ENCODE measurements at places on chromosomes 11 and 22.

GRCh38 chr11:122276221-122276620, 160.2 kb upstream of the BLID start:
- no peak for DNase-seq

- DNase-seq, result no peak
These were observed 162.6 kb downstream of the BUD13 start for GRCh38 chr11:116610190-116610589.

- no peak for DNase-seq
These were observed 65.6 kb downstream of the OR4C45 start for GRCh38 chr11:50098186-50098725.

- DNase-seq, result no peak
These were observed 94.8 kb downstream of the TEAD1 start for GRCh38 chr11:12768726-12769673.
